ENCODE measurements at places on chromosomes 7 and 10.

GRCh38 chr7:107836237-107837144 is 33.5 kb upstream of the SLC26A3 start:
- no peak for DNase-seq
- H3K4me3 ChIP-seq: no peak overlapping the region
- no peaks in the 10 kb centered on the region for H3K27me3 ChIP-seq
- H3K36me3 ChIP-seq: no peaks in the 10 kb centered on the region
- no peaks in the 10 kb centered on the region for H3K4me1 ChIP-seq
- H3K27ac ChIP-seq: no peak overlapping the region

DNA sequence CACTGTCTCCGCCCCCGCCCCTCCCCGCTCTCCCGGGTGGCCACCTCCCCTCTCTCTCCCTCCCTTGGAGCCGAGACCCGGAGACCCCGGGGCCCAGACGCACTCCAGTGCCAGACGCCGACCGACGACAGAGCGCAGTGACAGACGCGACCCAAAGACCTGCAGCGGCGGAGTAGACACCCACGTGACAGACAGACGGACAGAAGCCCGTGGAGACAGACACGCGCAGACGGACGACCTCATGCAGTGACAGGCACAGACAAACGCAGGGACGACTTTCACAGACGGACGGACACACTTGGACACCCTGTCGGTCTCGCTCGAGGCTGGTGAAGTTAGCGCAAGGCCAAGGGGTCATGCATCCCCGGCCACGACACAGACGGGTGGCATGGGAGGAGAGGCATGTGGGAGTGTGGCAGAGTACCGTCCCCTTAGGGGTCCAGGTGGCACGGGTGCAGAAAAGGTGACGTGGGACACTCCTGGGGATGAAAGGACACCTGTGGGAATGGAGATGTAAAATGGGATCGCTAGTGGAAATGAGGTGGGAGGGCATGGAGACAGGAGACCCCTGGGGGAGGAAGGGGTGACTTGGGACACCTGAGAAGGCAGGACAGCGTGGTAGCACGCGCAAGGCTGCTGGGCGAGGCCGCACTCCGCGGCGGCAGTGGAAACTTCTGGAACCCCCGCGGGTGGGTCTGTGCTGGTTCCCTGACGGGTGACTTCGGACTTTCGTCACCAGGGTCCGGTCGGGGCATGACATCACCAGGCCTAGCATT is 456 bp upstream of the ACHE start:
- DNase-seq: no peak
- H3K27ac ChIP-seq: no peak overlapping the region
- no peaks in the 10 kb centered on the region for H3K36me3 ChIP-seq
- H3K4me1 ChIP-seq: no peaks in the 10 kb centered on the region
- peaks cover 76% of the 10 kb centered on the region for H3K27me3 ChIP-seq

- no peak for DNase-seq
- no peaks in the 10 kb centered on the region for H3K4me1 ChIP-seq
- no peak overlapping the region for H3K4me3 ChIP-seq
Observed at GRCh38 chr7:92517631-92518030, 10.7 kb downstream of the PEX1 start.

GRCh38 chr7:16369855-16370254 is 51.5 kb downstream of the CRPPA start:
- DNase-seq: no peak
- H3K36me3 ChIP-seq: no peaks in the 10 kb centered on the region
- no peak overlapping the region for H3K4me3 ChIP-seq
- H3K4me1 ChIP-seq: no peaks in the 10 kb centered on the region
- H3K27me3 ChIP-seq: no peaks in the 10 kb centered on the region

GRCh38 chr10:102729029-102730026 is 14.4 kb upstream of the WBP1L start:
- H3K4me3 ChIP-seq: no peak overlapping the region
- peaks cover 3% of the 10 kb centered on the region for H3K36me3 ChIP-seq
- no peaks in the 10 kb centered on the region for H3K4me1 ChIP-seq
- peak; percentile 82 for DNase-seq

- H3K27me3 ChIP-seq: no peaks in the 10 kb centered on the region
- H3K36me3 ChIP-seq: no peaks in the 10 kb centered on the region
- H3K4me3 ChIP-seq: no peak overlapping the region
- DNase-seq: no peak
- H3K4me1 ChIP-seq: no peaks in the 10 kb centered on the region
- no peak overlapping the region for H3K27ac ChIP-seq
Observed at GRCh38 chr7:23450518-23450917, 19.8 kb downstream of the IGF2BP3 start.

DNA sequence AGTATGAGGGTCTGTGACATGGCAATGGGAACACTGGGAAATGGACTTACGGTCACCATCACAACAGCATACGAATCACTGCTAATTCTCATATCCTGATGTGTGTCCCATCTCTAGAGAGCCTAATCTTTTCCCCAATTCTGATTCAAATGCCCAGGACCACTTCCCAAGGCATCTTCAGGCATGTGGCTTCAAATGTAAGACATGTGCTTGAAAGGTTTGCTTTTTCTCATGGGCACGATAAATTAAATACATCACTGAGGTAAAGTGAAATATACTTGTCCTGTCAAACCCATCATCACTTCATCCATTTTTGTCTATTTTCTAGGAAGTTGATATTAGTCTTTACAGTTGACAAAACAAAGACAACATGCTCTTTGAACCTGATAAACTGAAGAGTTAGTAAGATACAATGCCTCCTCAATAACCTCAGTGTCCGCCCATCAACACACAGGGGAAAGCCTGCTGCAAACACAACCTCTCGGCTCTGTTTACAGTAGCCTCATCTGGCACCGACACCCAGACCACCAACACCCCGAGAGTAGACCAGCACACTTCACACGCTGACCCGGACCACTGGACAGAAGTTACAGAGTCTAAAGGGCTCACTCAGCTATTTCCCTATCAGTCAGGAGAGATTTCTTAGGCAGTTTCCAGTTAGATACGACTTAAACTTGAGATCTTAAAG is 24.8 kb downstream of the GRB10 start:
- H3K27ac ChIP-seq: no peak overlapping the region
- no peak overlapping the region for H3K4me3 ChIP-seq

GRCh38 chr10:78727728-78728127 is 341.0 kb upstream of the ZMIZ1 start:
- H3K4me3 ChIP-seq: no peak overlapping the region
- H3K27me3 ChIP-seq: no peaks in the 10 kb centered on the region
- H3K4me1 ChIP-seq: no peaks in the 10 kb centered on the region
- no peak overlapping the region for H3K27ac ChIP-seq
